A549 treated with Hydrocortisone at 1 μM for 4 hours (cell line): ENCODE measurements at places on chromosomes 16 and 17. TPM values are rescaled to one million over a fixed set of nuclear protein-coding genes. Genes with fewer than 3 reads are reported as not detected.

SYCE1L gene
- 2.5 to 8.8 TPM (median 8.2 TPM) in 5 replicates for total RNA-seq

HP gene
- total RNA-seq: not detected in 5 replicates

KRT12 gene
- total RNA-seq: not detected in 5 replicates

RRN3 gene
- 34.6 to 49.5 TPM (median 37.8 TPM) in 5 replicates for total RNA-seq

TCF25 gene
- total RNA-seq: 68.0 to 80.0 TPM (median 71.4 TPM) in 5 replicates

SLC16A11 gene
- total RNA-seq: not detected in 5 replicates

CASKIN1 gene
- total RNA-seq: 0.36 to 1.3 TPM (median 0.64 TPM) in 5 replicates

KRT33B gene
- not detected in 5 replicates for total RNA-seq

TMIGD1 gene
- not detected in 5 replicates for total RNA-seq

C16orf96 gene
- total RNA-seq: 0.05 to 0.08 TPM (median 0.06 TPM) in 4 of 5 replicates, not detected in the other

TERB1 gene
- 0.06 TPM in 1 of 5 replicates, not detected in the others for total RNA-seq

WFIKKN1 gene
- 0.10 to 0.23 TPM (median 0.18 TPM) in 5 replicates for total RNA-seq

ITGAX gene
- 1.0 to 1.5 TPM (median 1.1 TPM) in 5 replicates for total RNA-seq

SGCA gene
- 1.1 to 2.9 TPM (median 1.7 TPM) in 5 replicates for total RNA-seq

NACA2 gene
- total RNA-seq: 0.15 TPM in 1 of 5 replicates, not detected in the others

ORC6 gene
- 41.4 to 46.6 TPM (median 43.0 TPM) in 5 replicates for total RNA-seq

KRT27 gene
- 0.06 TPM in 1 of 5 replicates, not detected in the others for total RNA-seq

NPIPA8 gene
- total RNA-seq: 0.53 to 1.0 TPM (median 0.84 TPM) in 5 replicates

MYO1C gene
- 123 to 137 TPM (median 134 TPM) in 5 replicates for total RNA-seq

MMP2 gene
- total RNA-seq: 7.1 to 13.1 TPM (median 8.4 TPM) in 5 replicates

DNASE1 gene
- total RNA-seq: 3.1 to 4.4 TPM (median 3.8 TPM) in 5 replicates

NOL3 gene
- total RNA-seq: 80.2 to 102 TPM (median 97.0 TPM) in 5 replicates

C1QL1 gene
- 15.2 to 32.8 TPM (median 28.1 TPM) in 5 replicates for total RNA-seq

ERAL1 gene
- total RNA-seq: 86.8 to 92.5 TPM (median 88.1 TPM) in 5 replicates

IKZF3 gene
- not detected in 5 replicates for total RNA-seq

MEFV gene
- total RNA-seq: 0.02 to 0.09 TPM (median 0.03 TPM) in 3 of 5 replicates, not detected in the others

FBXO39 gene
- not detected in 5 replicates for total RNA-seq

LRRC3C gene
- not detected in 5 replicates for total RNA-seq

ABCA6 gene
- total RNA-seq: 0.03 to 0.16 TPM in 2 of 5 replicates, not detected in the others

RNF227 gene
- 1.00 to 3.4 TPM (median 1.4 TPM) in 5 replicates for total RNA-seq

CD7 gene
- total RNA-seq: 0.17 to 0.28 TPM (median 0.19 TPM) in 4 of 5 replicates, not detected in the other
